WTC11 (cell line): ENCODE measurements at places on chromosomes 7 and 10. TPM values are rescaled to one million over a fixed set of nuclear protein-coding genes. Genes with fewer than 3 reads are reported as not detected.

The FGFR2 gene
- 88.6 to 95.0 TPM (median 90.4 TPM) in 3 replicates for total RNA-seq

DNA sequence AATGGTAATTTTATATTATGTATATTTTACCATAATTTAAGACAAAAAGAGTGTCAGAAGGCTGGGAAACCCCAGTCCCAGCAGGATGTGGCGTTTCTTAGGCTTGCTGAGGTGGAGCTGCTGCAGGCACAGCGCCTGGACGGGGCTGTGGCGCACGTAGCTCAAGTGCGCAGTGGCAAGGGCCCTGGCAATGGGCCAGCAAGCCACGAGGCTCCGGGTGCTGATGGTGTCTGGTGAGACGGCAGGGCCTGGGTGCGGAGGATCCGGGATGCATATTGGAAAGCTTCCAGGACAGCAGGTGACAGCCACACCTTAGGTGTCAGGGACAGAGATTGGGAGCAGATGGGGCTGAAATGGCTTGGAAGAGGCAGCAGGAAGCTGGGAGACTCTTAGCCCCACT lies 37.2 kb downstream of the CLEC2L start:
- no peaks in the 10 kb centered on the region; the same call in 1 of the 2 replicates for H3K27me3 ChIP-seq
- no peak overlapping the region for H3K27ac ChIP-seq
- peaks cover 19% of the 10 kb centered on the region for H3K4me1 ChIP-seq

- H3K27ac ChIP-seq: no peak overlapping the region
- peaks cover 12% of the 10 kb centered on the region for H3K4me1 ChIP-seq
- peaks cover 2% of the 10 kb centered on the region; the same call in 1 of the 2 replicates for H3K27me3 ChIP-seq
- DNase-seq: no peak
- no peaks in the 10 kb centered on the region for H3K36me3 ChIP-seq
Measured at GRCh38 chr10:114028425-114028824, 15.2 kb upstream of the ADRB1 start.

DNA sequence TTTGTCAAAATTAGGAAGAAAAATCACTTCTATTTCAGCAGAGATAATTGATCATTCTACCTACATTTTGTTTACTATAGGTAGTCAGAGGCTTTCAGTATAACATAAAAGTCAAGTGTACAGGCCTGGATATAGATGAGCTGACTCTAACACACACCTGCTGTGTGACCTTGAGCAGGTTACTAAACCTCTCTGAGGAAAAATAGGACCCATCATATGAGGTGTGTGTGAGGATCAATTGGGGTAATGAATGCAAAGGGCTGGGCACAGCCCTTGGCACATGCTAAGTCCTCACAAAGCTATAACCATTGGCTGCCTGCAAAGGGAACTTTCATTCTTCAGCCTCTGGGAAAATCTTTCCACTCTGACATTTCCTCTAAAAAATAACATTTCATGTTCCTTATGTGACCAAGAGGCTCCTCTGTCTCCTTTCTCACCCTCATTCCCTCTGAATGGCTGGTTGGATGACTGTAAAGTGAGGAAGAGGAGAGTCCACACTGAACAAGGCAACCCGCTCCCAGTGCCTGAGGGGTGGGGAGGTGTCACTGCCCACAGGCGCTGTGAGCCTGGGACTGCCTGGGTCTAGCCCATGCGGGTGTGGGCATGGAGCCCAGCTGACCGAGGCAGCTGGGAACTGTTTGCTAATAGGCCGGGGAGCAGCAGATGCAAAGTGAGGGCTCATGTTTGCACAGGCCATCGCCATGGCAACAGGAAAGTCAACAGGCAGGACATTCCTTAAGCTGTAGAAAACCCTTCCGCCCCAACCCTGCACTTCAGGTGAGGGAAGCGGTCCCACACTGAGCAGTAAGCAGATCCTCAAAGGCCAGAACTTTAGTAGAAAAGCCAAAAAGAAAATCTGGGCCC lies 36.8 kb downstream of the MYOF start:
- H3K4me1 ChIP-seq: peaks cover 56% of the 10 kb centered on the region
- peak overlapping the region; percentile 27; the same call in 1 of the 2 replicates for H3K4me3 ChIP-seq

DNA sequence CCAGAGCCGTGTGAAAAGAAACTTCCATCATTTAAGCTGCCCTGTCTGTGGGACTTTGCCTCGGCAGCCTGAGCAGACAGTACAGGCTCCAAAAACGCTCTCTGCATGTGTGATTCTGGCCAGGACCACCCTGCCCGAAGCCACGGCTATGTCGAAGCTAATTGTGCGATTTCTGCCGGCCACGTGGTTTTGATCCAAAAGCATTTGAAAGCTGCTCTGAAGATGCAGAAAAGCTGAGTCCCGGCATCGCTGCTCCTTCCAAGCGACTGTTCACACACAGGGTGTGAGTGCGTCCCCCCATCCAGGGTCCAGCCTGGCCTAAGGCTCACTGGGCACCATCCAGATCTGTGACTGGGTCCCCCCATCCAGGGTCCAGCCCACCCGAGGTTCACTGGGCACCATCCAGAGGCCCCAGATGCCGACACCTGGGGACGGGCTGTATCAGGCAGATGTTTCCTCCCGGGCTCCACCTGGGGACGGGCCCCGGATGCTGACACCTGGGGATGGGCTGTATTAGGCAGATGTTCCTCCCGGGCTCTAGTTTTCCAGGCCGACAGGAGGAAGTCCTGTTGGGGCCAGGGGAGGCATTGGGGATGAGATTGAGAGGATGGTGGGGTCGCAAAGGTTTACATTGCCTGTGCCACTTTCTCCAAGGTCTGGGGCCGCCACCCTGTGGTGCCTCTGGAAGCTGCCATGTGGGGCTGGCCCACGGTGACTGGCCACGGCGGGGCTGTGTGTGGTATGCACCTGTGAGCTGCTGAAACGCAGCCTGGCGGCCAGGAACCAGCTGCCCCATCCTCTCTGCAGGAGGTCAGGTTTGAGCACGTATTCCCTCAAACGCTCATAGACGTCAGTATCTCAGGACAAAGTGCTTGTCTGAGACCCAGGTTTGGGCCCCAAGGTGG lies 527.4 kb downstream of the DNAJB6 start:
- no peaks in the 10 kb centered on the region for H3K4me1 ChIP-seq
- H3K27ac ChIP-seq: no peak overlapping the region
- H3K4me3 ChIP-seq: no peak overlapping the region
- peaks cover 4% of the 10 kb centered on the region for H3K27me3 ChIP-seq

GRCh38 chr10:132631338-132631735 lies 93.8 kb downstream of the INPP5A start:
- DNase-seq: peak; percentile 6
- peaks cover 11% of the 10 kb centered on the region for H3K4me1 ChIP-seq
- H3K27me3 ChIP-seq: peaks cover 3% of the 10 kb centered on the region; the same call in 1 of the 2 replicates
- no peak overlapping the region for H3K27ac ChIP-seq
- H3K4me3 ChIP-seq: no peak overlapping the region

DNA sequence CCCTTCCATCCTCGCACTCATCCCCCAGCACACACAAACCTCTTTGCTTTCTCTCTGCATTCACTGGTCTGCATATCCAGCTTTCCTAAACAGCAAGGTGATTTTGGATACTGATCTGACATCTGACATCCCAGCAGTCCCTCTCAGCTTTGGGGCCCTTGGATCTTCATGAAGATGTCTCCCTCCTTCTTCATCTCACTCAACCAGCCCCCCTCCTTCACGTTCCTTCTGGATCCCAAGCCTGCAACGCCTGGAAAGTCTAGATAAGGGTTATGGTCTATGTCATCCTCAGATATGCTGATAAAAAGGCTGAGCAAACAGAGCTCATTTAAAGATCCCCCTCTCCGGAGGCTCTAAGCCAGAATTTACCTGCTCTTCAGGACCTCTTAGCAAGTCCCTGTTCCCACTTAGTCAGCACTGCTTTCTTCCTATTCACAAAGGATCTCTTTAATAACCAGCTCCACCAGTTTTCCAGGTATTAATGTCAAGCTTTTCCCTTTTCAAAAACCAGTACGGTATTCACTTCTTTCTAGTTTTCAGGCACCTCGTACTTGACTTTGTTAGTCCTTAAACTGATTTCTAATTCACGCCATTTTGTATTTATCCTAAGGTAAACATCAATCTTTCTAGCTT lies 38.9 kb downstream of the CREB3L2 start:
- no peak overlapping the region for H3K4me3 ChIP-seq
- no peak for DNase-seq
- peaks cover 58% of the 10 kb centered on the region for H3K4me1 ChIP-seq
- peak overlapping the region; percentile 51 for H3K27ac ChIP-seq

GRCh38 chr7:92782236-92782635 lies 54.1 kb downstream of the CDK6 start:
- H3K27ac ChIP-seq: no peak overlapping the region
- no peak for DNase-seq
- peaks cover 49% of the 10 kb centered on the region for H3K4me1 ChIP-seq
- no peaks in the 10 kb centered on the region for H3K27me3 ChIP-seq
- peaks cover 6% of the 10 kb centered on the region for H3K36me3 ChIP-seq

DNA sequence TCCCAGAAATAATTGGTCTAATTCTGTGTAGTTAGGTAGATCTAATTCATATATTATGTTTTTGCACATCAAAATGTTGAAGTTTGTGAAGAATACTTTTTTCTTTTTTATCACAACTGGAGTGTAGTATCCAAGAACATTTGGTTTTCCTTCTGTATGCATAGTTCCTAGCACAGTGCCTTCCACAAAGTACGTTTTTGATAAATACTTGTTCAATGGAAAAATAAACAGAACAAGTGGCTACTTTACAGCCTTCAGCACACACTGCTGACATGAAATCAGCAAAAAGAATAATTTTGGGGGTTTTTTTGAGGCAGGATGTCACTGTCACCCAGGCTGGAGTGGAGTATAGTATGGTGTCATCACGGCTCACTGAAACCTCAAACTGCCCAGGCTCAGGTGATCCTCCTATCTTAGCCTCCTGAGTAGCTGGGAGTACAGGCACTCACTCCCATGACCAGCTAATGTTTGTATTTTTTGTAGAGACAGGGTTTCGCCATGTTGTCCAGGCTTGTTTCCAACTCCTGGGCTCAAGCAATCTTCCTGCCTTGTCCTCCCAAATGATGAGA lies 27.9 kb downstream of the TARP start:
- H3K27ac ChIP-seq: no peak overlapping the region
- H3K36me3 ChIP-seq: no peaks in the 10 kb centered on the region
- no peak overlapping the region for H3K4me3 ChIP-seq
- H3K4me1 ChIP-seq: no peaks in the 10 kb centered on the region
- DNase-seq: no peak

DNA sequence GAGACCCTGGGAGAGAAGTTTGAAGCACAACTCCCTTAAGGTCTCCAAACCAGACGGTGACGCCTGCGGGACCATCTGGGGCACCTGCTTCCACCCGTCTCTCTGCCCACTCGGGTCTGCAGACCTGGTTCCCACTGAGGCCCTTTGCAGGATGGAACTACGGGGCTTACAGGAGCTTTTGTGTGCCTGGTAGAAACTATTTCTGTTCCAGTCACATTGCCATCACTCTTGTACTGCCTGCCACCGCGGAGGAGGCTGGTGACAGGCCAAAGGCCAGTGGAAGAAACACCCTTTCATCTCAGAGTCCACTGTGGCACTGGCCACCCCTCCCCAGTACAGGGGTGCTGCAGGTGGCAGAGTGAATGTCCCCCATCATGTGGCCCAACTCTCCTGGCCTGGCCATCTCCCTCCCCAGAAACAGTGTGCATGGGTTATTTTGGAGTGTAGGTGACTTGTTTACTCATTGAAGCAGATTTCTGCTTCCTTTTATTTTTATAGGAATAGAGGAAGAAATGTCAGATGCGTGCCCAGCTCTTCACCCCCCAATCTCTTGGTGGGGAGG lies 10.8 kb downstream of the SERPINE1 start:
- no peaks in the 10 kb centered on the region for H3K36me3 ChIP-seq
- H3K27ac ChIP-seq: no peak overlapping the region
- no peak for DNase-seq
- H3K27me3 ChIP-seq: no peaks in the 10 kb centered on the region; the same call in 1 of the 2 replicates
- no peak overlapping the region for H3K4me3 ChIP-seq

- DNase-seq: no peak
- H3K27me3 ChIP-seq: peaks cover 15% of the 10 kb centered on the region
- no peaks in the 10 kb centered on the region for H3K36me3 ChIP-seq
- H3K4me3 ChIP-seq: no peak overlapping the region
Measured at GRCh38 chr7:85191383-85191782, 4.5 kb upstream of the SEMA3D start.

DNA sequence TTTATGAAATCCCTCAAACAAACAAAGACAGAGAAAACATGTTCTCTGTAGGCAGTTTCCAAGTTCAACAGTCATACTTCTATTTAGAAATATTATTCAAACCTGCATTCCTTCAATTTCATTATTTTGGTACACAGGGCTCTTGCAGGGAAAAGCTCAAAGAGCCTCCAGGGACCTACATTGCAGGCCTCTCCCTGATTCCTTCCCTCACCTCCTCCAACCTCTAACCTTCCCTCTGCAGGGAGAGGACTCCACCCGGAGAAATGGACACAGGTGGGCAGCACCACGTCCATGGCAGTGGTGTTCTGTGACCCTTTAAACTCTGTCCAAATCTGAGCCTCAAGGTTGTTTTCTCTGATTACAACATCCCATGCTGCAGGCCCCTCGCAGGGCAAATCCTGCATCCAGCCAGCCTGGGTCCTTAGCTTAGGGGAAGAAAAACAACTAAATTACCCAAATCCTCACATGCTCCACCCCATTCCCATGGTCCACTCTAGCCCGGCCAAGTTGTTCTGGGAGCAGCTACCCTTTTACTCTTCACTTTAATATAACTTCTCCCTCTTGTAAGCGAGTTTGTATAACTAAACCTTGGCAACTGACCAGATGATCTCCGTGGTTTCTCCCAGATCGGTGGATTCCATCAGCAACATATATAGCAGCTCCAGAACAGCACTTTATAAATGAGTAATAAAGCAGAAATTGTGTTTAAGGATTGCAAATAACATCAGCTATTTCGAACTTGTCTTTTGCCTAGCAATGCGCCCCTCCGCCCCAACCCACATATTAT lies 129.8 kb downstream of the CUBN start:
- DNase-seq: no peak
- H3K36me3 ChIP-seq: no peaks in the 10 kb centered on the region
- no peak overlapping the region for H3K27ac ChIP-seq

GRCh38 chr10:133133471-133134231 lies 26.4 kb upstream of the KNDC1 start:
- no peak for DNase-seq
- no peaks in the 10 kb centered on the region for H3K36me3 ChIP-seq
- H3K27ac ChIP-seq: no peak overlapping the region
- no peak overlapping the region for H3K4me3 ChIP-seq

- peaks cover 11% of the 10 kb centered on the region for H3K4me1 ChIP-seq
- H3K36me3 ChIP-seq: peaks cover 27% of the 10 kb centered on the region
- H3K4me3 ChIP-seq: no peak overlapping the region
- H3K27me3 ChIP-seq: no peaks in the 10 kb centered on the region
- H3K27ac ChIP-seq: peak overlapping the region; percentile 84; the same call in 1 of the 2 replicates
Measured at GRCh38 chr7:102106625-102107024, 180.0 kb upstream of the SH2B2 start.

DNA sequence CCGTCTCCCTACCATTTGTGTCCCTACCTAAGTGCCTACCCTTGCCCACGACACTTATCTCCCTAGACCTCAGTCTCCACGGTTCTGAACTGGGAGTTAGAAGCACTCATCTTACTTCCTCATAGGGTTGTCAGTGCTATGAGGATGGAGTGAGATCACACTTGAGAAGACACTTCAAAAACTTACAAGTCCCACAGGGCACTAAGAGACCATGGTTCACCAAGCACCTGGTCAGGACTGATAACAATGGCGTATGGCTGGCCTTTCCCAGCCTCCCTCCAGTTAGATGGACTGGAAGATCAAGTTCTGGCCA lies 43.2 kb downstream of the KCNMA1 start:
- H3K4me1 ChIP-seq: no peaks in the 10 kb centered on the region
- H3K27ac ChIP-seq: no peak overlapping the region
- DNase-seq: no peak
- no peak overlapping the region for H3K4me3 ChIP-seq
